Glomerular endothelial cell (primary cell): ENCODE measurements at places on chromosomes 5 and 9.
A peak's percentile ranks its signal among the peaks of the same experiment; 100 is the strongest.

DNA sequence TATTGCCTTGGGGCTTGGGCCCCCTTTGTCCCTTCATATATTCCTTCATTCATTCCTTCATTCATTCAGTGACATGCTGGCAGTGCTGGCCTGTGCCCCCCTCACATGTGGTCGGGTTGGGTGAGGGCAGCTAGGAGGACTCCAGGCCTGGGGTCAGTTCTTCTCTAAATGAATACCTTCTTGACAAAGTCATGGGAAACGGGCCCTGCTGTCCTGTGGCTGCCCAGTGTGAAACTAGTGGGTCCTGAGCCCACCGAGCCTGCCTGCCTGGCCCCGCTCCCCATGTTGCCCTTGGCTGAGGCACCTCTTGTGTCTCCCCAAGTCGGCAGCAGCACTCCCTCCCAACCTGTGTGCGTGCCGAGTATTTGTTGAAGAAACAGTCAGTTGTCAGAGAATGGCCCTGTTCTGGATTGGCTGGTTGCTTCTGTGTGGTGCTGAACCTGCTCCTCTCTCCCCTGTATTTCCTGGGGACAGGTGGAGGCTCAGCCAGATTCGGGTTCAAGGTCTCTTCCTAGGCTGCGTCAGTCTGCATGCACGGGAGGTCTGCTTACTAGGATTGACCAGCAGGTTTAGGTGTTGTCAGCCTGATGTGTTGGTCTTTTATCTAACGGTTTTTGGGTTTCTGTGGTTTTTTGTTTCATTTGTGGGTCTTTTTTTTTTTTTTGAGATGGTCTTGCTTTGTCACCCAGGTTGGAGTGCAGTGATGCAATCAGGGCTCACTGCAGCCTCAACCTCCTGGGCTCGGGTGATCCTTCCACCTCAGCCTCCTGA lies 3.0 kb upstream of the CEL start:
- no peak for DNase-seq

- no peak for DNase-seq
These were observed 14.8 kb upstream of the TUT7 start for GRCh38 chr9:86368871-86369521.

DNA sequence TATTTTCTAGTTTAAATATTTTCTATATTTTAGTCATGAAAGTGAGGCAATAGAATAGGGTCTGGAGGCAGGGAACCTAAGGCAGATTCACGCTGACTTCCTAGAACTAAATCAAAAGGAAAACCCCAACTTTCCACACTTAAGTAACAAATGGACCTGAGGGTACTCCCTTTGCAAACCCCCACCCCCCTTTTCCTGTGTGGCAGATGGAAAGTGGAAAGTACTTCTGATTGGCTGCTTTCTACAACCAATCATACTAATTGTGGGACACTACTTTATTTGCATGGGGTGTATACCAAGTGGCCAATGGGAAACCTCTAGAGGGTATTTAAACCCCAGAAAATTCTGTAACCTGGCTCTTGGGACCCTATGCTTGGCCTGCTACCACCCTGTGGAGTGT lies 4.8 kb upstream of the CENPH start:
- no peak for DNase-seq

GRCh38 chr5:137858223-137858916 lies 9.3 kb upstream of the MYOT start:
- DNase-seq: no peak

- no peak for DNase-seq
These were observed 112.9 kb downstream of the DAB2IP start for GRCh38 chr9:121764371-121764730.

DNA sequence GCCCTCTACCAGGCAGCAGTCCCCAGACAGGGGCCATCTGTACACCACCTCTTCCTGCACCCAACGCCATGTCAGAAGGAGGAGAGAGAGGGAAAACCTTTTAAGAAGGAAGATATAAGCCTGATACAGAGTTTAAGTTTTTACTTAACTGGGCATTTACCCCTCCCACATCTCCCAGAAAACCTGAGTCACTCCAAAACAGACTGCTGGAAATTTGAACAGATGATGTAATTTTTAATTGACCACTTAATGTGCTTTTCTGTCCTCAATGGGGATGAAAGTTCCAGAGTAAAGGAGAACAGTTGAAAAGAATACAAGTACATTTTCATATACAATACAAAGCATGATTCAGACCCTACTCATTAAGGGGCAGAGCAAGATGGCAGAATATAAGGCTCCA lies 63.9 kb downstream of the TTC39B start:
- DNase-seq: no peak

GRCh38 chr5:91151947-91152346 lies 231.2 kb downstream of the ARRDC3 start:
- DNase-seq: no peak

GRCh38 chr5:92886751-92887150 lies 694.3 kb downstream of the NR2F1-AS1 start:
- DNase-seq: no peak

DNA sequence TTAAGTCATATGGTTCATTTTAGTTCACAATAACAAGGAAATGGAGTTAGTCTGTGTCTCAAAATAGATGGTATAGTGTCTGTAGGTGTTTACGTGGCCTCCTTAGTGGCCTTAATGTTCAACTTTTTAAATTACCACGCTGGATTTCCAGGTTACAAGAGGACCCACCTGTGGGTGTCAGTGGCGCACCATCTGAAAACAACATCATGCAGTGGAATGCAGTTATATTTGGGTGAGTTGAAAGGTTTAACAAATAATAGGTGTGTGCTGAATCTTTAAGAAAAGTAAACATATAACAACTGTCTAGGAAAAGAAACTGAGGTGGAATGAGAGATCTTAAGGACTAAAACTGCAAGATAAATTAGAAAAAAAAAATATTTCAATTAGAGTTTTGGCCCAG lies 2.9 kb downstream of the UBE2B start:
- no peak for DNase-seq

DNA sequence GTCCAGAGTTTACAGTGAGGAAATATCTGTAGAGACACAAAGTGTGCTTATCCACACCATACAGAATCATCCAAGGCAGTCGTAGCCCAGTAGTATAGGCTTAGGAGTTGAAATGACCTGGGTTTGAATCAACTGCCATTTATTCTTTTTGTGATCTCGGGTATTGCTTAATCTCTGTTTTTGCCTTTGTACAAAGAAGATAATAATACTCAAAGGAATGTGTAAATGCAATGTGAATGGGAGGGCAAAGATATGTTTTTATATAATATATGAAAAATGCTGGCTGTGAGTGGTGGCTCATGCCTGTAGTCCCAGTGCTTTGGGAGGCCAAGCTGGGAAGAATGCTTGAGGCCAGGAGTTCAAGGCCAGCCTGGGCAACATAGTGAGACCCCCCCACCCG lies 141.1 kb downstream of the SPATA31D1 start:
- DNase-seq: no peak

DNA sequence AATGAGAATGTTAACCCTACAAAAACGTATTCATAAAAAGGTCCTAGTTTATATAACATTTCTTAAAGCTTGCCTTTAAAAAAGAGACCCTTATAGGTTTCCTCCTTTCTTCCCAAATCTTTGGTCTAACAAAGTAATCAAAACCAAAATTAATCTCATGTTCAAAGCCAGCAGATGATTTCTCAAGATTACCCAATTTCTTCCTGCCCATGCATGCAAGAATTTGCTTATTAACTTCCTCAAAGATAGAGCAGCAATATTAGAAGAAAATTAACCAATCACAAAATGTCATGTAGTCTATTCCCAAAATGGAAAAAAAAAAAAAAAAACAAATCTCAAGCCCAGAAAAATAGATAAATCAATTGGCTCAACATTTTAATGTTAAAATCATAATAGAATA lies 114.9 kb downstream of the MLLT3 start:
- no peak for DNase-seq

DNA sequence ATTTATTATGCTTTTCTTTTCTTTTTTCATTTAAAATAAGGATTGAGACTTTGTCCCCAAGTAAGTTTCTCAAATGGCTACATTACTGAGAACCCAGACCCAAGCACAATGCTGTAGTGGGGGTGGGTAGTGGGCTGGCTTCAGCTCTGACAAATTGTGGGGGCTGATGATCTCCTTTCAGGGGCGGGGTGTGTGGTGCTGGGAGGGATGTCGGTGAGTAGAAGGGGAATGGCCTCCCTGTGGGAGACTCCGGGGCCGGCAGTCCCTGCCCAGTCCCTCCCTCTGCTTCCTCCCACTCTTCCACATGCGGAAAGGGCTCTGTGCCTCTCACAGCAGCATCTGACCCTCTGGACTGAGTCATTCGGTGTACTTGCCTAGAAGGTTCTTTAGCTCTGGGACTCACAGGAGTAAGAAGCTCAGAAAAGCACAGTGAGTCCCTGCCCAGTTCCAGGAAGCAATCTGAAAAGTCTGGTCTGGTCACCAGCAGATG lies 14.3 kb downstream of the CD180 start:
- peak; percentile 47 for DNase-seq

GRCh38 chr5:168374532-168374931 lies 83.1 kb downstream of the WWC1 start:
- DNase-seq: no peak

- DNase-seq: no peak
These were observed 48.9 kb downstream of the BOD1 start for GRCh38 chr5:173567548-173567947.

DNA sequence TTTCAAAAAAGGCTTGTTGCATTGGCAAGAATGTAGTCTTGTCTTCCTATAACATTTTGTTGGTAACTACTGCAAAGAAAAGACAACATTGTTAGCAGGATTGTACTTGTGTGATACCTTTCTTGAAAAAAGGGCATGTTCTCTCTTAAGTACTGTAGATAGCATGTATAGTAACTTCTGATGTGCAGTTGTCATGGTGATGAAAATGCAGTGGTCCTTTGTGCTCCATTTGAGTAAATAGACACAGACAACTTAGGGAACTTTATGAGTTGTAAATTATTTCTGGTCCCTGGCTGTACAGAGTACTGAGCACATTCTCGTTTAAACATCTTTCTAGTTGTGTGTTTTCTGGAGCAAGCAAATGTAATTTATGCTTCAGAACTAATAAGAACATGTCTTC lies 103.3 kb downstream of the CD180 start:
- no peak for DNase-seq

DNA sequence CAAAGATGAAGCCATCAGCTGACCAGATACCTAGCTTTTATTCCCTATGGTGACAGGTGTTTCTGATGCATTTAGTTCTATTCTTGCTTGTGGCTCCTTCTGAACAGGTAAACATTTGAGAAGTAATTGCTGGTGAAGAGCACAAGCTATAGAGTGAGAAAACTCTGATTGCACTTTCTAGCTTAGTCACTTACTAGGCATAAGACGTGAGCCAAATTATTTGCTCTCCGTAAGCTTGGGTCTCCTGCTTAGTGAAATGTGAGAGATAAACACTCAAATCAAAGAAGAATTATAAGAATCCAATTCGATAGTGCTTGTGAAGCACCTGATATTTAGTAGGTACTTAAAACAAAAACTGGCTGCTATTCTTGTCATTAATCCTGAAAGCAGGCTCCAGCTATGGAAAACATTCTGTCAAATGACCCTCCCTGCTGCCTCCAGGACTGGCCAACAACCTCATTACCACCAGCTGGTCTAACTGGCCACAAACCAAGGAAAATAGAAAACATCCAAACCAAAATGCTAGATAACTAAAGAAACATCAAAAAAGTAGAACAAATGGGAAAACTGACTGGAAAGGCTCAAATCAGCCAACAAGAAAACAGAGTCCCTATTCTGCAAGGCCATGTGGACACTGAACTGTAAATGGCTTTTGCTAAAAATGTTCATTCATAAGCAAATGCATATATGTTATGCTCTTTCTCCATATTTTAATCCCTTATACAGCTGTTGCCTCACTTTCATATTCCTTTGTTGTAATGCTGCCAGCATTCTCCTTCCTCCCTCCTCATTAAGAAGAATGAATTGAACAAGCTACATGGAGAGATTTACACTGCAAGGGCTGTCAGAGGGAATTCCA lies 616.1 kb downstream of the DTWD2 start:
- no peak for DNase-seq

- DNase-seq: no peak
These were observed 3.3 kb downstream of the ENHO start for GRCh38 chr9:34519321-34520020.

DNA sequence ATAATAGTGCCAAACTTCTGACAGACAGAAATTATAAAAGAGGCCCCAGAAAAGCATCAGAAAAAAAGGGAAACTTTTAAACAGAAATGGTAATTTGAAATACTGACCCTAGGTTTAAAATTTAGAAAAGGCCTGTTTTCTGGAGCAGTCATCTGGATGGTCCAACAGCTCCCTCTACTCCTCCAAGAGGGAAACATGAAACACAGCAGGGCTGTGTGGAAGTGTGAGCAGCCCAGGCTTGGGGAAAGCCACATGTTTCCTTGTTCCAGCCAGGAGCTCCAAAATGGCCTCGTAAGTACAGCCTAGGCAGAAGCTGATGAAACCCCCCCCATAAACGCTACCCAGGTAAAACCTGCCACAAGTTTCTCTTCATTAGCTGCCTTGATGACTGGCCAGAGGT lies 499.3 kb upstream of the ADAMTS16 start:
- no peak for DNase-seq

- DNase-seq: no peak
These were observed 181.8 kb upstream of the ELL2 start for GRCh38 chr5:96143450-96143849.

DNA sequence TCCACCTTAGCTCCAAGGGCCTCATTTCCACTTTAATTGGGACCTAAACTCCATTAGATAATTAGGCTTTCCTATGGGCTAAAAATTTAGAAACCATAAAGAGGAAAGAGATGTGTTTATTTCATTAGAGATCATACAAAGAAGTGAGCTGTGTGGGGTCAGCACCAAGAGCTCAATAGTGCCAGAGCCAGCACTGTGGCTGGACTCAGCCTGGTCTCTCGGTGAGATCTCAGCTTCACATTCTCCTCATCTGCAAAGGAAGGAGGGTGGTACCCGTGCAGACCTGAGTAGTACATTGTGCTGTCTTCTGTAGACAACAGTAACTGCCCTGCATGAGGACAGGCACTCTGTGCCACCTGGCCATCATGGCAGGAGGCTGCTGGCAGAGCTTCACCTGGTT lies 136.1 kb upstream of the EPB41L4A start:
- no peak for DNase-seq

DNA sequence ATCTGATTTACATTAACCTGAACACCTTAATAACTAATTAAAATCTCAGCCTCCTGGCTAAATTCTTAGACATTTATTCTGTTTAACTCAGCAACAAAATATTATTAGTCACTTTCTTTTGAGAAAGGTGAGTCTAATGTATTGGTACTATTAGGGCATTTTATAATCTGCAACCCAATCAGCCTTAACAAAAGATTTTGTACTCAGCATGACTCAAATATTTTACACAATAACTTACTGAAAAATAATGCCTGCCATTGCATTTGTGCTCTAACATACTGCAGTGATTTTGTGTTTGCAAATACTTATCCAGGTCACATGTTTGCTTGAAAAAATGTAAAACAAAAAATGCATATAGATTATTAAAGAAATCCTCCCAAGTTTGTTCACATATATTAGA lies 1129.9 kb downstream of the TAF11L14 start:
- DNase-seq: no peak

DNA sequence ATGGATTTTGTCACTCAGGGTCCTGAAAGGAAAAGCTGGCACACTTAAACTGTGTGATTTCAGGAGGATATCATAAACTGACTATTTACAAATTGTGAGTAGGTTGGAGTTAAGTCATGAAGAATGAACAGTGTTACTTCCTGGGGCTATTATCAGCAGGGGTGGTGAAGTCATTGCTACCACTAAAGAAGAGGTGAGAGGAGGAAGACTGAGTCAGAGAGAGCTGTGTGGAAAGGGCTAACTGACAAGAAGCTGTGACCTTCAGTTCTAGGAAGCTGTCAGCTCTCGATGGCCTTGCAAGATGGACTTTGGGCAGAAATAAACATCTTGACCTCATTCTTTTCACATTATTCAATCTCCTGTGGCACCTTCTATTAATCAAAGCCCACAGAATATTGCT lies 72.3 kb upstream of the STARD4 start:
- peak; percentile 75 for DNase-seq
